IMR-90 (cell line): ENCODE measurements at places on chromosomes 1 and 21.

- no peak for DNase-seq
Measured at GRCh38 chr21:26195708-26196107, 25.1 kb upstream of the APP start.

DNA sequence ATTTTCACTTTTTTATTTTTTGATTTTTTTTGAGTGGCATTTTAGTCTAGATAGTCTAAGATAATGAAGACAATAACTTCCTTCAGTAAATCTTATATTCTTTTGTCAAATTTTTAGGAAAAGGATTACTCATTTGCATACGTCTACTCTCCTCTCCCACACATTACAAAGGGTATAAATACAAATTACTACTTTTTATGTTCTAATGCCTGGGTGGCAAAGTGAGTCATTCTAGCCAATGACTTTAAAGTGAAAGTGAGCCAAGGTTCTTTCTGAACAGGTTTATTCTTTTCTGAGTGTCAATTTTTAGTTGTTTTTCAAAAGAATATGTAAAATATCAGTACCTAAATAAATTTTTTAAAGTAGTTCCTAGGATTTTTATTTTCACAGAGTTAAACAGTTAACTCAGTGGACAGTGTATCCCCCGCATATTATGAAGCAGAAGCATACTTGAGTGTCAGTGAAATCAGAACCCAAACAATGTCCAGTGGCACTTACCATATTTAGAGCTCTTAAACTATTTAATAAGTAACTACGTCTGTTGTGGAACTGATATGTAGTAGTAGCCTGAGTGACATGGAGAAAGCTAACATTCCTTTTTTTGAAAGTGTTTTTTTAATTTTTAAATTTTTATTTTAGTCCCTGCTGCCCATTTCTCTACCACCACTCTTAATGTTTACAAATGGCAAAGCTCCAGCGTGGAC is 141.7 kb downstream of the PHTF1 start:
- peak; percentile 36 for DNase-seq

- peak; percentile 92 for DNase-seq
Measured at GRCh38 chr21:45972716-45973474, 8.7 kb upstream of the COL6A1 start.

- no peak for DNase-seq
Measured at GRCh38 chr1:21622466-21623315, 46.5 kb downstream of the RAP1GAP start.

GRCh38 chr1:228884615-228885566 is 149.6 kb downstream of the RHOU start:
- DNase-seq, result peak; percentile 53

DNA sequence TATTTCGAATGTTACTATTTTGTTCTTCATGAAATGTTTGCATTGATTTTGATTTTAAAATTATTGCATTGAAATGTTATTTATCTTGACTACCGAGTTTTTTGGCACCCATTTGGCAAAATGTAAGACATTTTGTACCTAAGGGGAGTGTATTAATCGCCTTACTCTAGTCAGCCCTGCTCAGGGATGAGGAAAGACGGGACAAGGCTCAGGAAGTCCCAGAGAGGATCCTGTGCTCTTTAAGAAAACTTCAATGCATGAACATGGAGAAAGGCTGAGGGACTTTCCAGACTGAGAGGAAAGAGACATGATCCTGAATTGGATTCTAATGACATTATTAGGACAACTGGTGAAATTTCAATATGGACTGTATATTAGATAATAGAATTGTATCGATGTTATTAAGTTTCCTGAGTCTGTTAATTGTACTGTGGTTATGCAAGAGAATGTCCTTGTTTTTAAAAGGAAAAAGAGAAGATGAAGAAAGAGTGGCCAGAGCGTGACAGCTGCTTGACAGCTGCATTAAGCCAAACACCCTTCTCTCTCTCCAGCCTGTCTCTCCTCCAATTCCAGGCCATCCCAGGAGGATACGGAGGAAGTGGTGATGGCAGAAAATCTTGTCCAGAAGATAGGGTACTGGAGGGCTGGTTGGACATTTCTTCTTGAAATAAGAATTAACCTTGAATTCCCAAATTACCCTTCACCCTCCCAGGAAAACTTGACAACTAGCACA is 66.0 kb downstream of the PLEKHA6 start:
- DNase-seq, result peak; percentile 43

- DNase-seq, result no peak
Measured at GRCh38 chr21:37686991-37687810, 229.1 kb downstream of the KCNJ6 start.

GRCh38 chr21:31201548-31201947 is 142.5 kb downstream of the TIAM1 start:
- DNase-seq, result peak; percentile 50

DNA sequence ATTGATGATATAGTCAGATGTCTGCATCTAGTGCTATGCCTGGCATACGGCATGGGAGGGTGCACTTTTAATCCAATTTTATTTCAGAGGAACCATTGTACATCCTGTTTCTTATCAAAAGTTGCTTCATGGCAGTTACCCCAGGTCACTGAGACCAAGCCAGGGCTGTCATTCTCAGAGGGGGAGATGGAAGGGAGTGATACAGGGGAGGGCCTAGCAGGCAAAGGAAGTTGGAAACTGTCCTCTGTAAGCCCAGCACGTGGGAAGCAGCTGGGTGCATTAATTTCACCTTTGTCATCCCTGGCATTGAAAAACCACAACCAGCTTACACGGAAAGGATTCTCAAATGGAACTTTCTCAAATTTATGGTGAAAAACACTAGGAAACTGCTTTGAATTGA is 458.7 kb upstream of the ADAMTS5 start:
- peak; percentile 69 for DNase-seq

DNA sequence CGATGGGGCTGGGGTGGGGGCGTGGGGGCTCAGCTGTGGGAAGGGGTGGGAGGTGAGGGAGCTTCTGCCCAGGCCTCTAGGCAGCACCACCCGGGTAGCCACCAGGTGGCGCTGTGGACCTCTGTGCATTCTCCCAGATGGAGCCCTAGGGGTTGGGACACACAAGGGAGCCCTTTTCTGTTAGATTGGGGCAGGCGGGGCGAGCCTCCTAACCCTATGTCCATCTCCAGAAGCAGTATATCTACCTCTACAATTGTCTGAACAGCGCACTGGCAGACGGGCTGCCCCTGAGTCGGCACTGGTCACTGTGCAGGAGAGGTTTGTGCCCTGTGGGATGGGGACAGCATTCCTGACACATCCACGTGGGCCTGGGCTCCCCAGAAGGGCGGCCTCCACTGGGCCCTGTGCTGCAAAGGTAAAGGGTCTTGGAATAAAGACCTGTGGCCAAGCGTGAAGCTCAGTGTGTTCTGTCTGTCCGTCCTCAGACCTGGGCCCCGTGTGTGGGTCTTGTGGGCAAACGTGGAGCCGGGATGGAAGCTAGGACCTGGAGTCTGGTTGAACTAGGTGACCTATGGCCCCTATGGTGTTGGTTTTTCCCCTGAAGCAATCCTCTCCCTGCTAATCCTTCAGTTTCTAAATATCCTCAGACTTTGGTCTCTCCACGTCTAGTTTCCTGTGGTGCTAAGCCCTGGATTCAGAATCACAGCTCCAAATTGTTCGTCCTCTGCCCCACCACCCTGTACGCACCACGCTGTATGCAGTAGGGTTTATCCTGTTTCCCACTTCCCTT is 4.4 kb upstream of the LGR6 start:
- DNase-seq, result peak; percentile 40

DNA sequence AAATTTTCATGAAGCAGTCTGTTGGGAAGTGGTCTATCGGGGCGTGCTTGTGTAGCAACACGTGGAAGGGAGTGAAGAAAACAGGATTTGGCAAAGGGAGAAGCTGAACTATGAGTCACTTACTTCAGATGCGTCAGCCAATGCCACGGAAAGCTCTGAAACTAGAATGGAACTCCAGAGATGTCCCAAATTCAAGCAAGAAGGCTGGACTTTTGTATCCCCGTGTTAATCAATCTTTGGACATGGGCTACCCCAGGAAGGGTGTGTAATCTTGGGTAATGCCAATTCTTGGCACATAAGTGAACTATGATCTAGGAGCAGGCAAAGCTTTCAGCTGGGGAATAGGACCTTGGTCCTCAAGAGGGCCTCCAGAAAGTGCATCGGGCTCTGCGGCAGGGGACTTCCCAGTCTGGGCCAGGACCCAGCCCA is 102.6 kb downstream of the ADSS2 start:
- peak; percentile 91 for DNase-seq

DNA sequence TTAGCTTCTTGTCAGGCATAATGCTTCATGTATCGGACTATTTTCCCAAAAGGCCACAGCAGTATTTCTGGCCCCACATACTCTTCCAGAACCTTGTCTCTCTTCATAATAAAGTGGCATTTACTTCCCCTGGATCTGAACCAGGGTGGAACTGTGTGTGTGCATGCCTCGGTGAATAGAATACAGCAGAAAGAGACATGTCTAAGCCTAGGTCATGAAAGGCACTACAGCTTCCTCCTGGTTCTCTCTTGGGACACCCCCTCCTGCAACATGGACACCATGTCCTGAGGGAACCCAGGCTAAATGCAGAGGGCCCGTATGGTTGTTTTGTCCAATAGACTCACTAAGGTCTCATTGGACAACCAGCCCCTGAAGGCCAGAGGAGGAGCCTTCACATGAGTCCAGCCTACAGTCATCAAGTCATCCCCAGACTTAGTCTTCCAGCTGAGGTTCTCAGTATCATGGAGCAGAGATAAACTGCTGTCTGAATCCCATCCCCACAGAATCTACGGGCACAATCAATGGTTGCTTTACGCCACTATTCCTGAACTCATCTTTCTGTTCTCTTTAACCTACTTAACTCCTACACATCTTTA is 35.0 kb downstream of the USP24 start:
- no peak for DNase-seq

DNA sequence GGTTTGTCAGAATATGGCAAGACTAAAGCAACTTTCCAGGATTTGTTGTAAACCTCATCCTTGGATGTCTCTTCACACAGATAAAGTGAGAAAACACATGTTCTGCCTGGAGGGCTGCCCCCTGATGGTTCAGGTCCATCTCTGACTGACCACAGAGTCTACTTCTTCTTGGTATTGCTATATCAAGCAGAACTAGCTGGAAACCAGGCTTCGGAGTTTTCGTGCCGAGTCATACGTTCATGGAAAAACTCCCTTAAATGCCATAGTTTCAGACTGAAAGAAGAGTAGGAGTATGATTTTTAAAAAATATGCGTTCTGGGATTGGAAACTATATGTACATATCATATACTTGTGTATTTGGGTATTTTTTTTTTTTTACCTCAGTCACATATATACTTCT is 5.8 kb downstream of the OR10T2 start:
- no peak for DNase-seq

DNA sequence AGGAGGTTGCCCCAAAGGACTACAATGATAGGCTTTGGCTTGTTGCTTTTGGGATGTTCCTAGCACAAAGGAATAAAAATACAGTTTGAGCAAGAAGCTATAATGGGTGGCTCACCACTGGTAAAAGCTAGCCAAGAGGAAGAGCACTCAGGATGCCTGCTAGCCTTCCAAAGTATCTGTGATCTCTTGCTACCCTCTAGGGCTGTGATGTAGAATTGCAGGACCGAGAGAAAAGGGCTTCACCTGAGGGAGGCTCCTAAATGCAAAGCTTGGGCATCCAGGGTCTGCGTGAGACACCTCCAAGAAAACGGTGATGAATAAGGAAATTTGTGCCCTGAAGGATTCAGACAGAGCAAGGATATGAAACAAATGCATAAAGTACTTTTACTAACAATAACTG is 17.7 kb downstream of the IVL start:
- DNase-seq, result peak; percentile 5

GRCh38 chr1:53652441-53653199 is 86.3 kb downstream of the GLIS1 start:
- peak; percentile 21 for DNase-seq

GRCh38 chr1:91784616-91785015 is 101.3 kb downstream of the TGFBR3 start:
- DNase-seq, result no peak

GRCh38 chr21:37367703-37368540 is 1.3 kb downstream of the DYRK1A start:
- DNase-seq, result peak; percentile 35

DNA sequence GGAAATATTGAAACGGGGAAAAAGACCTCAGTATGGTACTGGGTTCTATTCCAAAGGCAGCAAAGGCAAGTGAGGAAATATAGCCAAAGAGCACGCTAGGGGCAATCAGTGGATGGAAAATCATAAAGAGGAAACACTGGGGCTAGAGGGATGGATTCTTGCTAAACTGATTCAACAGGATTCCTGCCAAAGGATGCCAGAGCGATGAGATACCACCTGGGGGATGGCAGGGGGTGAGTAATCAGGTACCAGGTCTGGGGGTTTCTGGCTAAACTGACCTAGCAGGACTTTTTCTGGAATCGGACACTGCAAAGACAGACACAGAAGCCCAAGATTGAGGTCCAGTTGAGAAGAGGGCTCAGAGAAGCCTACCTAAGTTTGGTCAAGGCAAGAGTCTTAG is 6.7 kb downstream of the CHI3L2 start:
- peak; percentile 35 for DNase-seq

GRCh38 chr21:30580132-30580531 is 10.1 kb downstream of the KRTAP22-2 start:
- no peak for DNase-seq

DNA sequence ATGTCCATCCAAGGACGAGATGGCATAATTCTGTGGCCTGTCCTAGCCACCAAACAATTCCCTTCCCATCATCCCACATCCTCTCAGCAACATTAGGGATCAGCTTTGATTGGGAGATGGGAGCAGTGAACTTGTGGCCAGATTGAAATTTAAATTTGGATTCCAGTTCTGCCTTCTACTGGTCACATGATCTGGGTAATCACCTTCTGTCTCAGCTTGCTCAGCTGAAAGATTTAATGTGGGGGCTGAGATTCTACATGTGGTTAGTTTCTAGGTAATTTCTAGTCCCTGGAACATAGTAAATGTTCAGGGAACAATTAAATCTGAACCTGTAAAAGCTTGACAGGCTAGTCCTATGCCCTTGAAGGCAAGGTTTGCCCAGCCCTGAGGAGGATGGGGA is 3.2 kb downstream of the MYOCOS start:
- no peak for DNase-seq

DNA sequence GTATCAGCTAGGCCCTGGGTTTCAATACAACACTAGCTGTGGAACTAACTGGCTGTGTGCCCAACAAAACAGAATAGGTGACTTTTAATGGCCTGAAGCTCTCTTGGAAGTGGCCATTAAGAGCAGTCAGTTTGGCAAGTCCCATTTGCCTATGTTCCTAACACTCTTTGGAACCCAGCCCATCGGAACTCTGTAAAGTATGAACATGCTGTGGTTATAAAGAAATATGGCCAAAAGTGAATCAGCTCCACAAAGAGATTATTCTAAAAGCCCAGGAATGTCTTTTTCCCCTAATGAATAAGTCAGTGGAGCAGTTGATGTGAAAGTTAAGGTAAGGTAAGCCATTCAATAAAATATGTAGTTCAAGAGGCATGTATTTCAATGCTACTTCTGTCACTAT is 223.7 kb upstream of the ADAMTS5 start:
- peak; percentile 50 for DNase-seq

- DNase-seq, result peak; percentile 73
Measured at GRCh38 chr21:45432575-45433255, 27.8 kb downstream of the COL18A1 start.
